Activated effector memory CD4-positive, alpha-beta T cell treated with Interleukin-2 at 50 U/mL for 16 hours (primary cell): ENCODE measurements at places on chromosomes 3 and 15.
A peak's percentile ranks its signal among the peaks of the same experiment; 100 is the strongest.

GRCh38 chr3:294096-294495, 97.5 kb downstream of the CHL1 start:
- no peak for DNase-seq

DNA sequence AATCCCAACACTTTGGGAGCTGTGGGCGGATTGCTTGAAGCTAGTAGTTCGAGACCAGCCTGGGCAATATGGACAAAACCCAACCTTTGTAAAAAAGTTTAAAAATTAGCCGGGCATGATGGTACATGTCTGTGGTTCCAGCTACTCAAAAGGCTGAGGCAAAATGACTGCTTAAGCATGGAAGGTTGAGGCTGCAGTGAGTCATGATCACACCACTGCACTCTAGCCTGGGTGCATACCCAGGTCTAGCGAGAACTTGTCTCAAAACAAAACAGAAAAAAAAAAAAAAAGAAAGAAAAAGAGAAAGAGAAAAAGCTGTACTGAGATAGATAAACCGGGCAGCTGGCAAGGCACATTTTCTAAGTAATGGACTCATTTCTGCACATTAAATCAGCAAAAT, 10.6 kb downstream of the ARPP19 start:
- peak; percentile 31 for DNase-seq

DNA sequence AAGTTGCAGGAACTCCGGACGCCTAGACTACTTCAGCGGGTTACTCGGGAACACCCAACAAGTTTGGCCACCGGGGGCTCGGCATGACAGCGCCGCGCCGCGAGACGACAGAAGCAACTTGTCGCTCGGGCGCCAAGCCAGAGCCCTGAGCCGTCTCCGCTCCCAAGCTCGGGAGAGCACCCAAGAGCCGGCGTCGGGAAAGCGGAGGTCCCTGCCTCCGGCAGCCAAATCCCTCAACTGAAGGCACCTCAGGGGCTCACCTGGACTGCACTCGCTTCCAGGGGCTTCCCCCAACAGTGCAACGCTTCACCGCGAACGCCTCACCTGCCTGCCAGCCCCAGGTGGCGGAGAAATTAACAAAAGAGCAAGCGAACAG, 640 bp downstream of the MB21D2 start:
- DNase-seq = peak; percentile 18

GRCh38 chr3:128502712-128503111, 9.7 kb upstream of the GATA2 start:
- no peak for DNase-seq

GRCh38 chr3:30085486-30085885, 520.9 kb upstream of the TGFBR2 start:
- no peak for DNase-seq

DNA sequence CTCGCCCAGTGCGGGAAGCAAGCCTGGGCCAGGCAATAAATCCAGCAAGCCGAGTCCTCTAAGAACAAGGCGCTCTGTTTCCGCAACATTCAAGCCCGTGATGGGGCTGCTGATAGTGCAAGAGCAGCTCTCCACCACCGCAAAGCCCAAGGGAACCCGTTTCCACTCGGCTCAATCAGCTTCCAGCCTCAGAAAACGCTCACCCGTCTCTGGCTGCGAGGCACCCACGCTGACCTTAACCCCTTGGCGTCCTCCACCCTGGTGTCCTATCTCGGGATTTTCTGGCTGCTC, 17.8 kb downstream of the SPATA12 start:
- DNase-seq = no peak

DNA sequence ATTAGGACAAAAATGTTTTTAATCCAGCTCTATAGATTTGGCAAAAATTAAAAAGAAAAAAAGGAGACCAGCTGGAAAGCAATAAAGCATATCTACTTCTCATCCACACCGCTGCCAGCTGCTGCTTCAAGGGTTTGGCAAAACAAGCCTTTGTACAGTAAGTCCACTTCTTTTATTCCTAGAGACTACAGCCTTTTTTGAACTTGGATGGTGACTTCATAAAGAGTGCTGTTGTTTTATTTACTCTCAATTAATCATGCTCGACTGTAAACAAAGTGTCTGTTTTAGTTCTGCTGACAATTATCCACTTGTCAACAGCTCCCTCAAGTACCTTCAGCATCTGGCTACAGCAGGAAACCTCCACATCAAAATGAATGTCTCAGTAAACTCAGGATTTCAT, 12.3 kb upstream of the FOXB1 start:
- no peak for DNase-seq

GRCh38 chr3:60417576-60417975, 833.7 kb downstream of the FHIT start:
- DNase-seq = no peak

- no peak for DNase-seq
Observed at GRCh38 chr15:94360251-94360685, 128.9 kb downstream of the MCTP2 start.

DNA sequence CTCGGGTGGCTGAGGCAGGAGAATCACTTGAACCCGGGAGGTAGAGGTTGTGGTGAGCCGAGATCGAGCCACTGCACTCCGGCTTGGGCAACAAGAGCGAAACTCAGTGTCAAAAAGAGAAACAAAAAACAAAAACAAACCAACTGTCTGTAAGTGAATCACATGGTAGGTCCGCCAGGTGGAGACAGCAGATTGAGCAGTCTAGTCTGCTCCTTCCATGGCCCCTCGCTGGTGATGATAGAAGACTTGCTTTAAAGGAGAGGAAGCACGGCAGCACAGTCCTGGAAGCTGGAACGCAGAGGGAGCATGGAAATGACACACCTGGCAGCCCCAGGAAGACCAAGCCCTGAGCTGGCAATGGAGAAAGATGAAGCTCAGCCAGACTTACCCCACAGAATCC, 31.4 kb upstream of the MGLL start:
- DNase-seq = no peak
